ENCODE measurements at places on chromosomes 6 and 20.

- no peak for DNase-seq
Observed at GRCh38 chr20:9610665-9611064, 96.3 kb downstream of the LAMP5 start.

GRCh38 chr20:623704-624103 is 13.6 kb upstream of the TCF15 start:
- DNase-seq = no peak

DNA sequence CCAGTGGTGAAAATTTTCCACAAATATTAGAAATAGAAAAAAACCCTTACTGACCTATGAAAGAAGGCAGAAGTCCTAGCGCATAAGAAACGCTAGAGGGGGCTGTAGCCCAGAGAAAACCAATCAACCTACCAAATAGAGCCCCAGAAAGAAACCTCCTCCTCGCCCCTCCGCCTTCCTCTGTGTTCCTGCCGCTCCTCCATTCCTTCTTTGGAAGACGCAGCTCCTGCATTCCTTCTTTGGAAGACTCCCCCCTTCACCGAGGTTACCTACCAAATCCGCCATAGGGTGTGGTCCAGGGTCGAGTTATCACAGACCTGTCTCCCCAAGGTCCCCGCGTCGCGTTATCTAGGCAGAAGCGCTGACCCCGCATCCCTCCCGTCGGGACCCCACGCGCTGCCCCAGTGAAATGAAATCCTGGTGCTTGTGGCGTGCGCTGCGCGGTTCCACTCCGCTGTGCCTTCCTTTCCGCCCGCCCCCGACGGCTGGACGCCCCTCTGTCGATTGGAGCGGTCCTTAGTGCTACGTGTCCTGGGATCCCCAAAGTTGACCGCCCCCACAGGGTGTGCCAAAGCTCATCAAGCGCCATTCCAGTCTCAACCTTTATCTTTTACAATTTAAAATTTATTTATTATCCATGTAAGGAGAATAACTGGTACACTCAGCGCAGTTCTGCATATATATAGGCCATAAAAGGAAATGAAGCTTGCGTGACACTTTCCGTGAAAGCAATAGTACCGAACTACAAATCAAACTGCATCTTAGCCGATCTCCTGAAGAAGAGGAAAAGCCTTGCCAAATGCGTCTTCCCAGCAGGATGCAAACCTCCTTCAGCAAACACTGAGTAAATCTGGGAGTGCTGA is 13.0 kb downstream of the RPP21 start:
- DNase-seq = peak; percentile 10

GRCh38 chr20:62836967-62837490 is 20.2 kb downstream of the COL9A3 start:
- no peak for DNase-seq

GRCh38 chr6:20866935-20867703 is 332.9 kb downstream of the CDKAL1 start:
- DNase-seq = no peak
